AG10803 (cell line): ENCODE measurements at places on chromosomes 1 and 21.

- DNase-seq = no peak
Measured at GRCh38 chr1:158323866-158324265, 7.5 kb downstream of the CD1B start.

DNA sequence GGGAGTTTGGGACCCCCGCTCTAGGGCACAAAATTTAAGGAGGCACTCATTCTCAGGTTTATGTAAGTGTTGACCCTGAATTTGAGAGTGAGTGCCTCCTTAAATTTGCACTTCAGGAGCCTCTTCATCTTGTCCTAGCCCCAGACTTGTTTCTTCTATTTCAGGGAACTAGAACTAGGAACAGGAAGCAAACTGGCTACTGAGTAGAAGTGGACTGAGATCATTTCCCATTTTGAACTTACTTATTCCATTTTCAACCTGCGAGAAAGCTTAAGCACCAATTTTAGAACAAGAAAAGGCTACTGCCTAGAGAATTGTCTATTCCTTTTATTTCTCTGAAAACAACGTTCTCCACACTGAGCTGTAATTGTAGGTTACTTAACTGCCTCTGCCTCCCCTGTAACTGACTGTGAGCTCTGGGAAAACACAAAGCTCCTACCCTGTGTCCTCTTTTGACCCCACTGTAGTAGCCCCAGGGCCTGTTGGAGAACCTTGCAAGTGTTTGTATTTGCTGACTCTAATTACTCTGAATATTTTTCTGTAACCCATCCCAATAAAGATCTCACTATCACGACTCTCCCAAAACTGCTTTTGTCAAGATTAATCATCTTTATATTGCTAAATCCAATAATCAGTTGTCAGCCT lies 2.5 kb downstream of the PPT1 start:
- DNase-seq = no peak

GRCh38 chr21:25175938-25176337 lies 431.3 kb downstream of the MRPL39 start:
- DNase-seq = no peak

GRCh38 chr1:248152056-248152827 lies 7.3 kb downstream of the OR2M5 start:
- DNase-seq = no peak
